ENCODE measurements at places on chromosomes 6 and 20.
A peak's percentile ranks its signal among the peaks of the same experiment; 100 is the strongest.

DNA sequence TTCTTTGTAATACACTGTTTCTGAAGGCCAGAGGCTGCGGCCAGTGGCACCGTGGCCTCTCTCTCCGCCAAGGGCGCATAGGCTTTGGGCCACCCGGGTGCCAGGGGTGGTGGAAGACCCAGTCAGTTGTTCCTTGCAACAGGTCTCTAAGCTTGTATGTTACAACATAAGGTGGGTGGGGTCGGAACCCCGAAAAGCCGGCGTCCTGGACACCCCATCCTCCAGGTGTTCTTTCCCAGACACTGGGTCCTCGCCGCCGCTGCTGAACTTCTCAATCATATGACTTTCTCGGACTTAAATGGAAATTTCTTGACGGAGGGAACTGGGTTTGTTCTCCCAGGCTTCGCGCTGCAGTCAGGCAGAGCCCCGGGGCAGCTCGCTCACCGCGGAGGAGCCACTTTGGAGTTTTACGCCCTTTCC lies 983 bp upstream of the KCNQ5 start:
- DNase-seq: no peak

- no peak for DNase-seq
Measured at GRCh38 chr6:140155451-140156126, 781.1 kb upstream of the CITED2 start.

- peak; percentile 54 for DNase-seq
Measured at GRCh38 chr20:17825960-17826843, 126.4 kb downstream of the BANF2 start.

GRCh38 chr6:30798494-30798893 lies 54.1 kb upstream of the IER3 start:
- no peak for DNase-seq

DNA sequence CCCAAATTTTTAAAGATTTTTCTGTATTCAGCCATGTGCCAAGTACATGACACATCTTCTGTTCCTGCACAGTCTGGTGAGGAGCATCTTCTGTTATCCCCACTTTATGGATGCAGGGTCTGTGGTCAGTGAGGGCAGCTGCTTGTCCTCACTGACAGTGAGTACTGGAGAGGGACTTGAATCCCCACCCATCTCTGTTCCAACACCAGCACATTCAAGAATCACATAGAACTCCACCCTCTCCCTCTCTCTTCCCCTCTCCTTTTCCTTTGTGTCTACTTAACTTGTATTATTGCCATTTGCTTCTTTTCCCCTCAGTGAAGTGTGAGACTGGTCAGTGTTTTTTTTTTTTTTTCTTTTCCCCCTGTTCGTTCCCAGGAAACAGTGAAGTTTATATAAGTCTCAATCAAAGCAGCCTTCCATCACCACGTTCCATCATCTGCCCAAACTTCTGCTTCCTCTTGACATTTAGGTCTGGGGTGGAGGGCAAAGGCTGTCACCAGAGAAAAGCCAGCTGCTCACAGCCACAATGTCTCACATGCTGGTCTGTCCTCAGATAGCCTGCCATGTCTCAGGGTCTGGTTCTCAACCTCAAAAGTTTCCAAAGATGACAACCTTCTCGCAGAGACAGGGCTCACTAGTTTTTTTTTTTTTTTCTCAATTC lies 110.0 kb upstream of the SSTR4 start:
- DNase-seq: no peak

GRCh38 chr6:52285177-52286068 lies 881 bp upstream of the MCM3 start:
- no peak for DNase-seq

- DNase-seq: peak; percentile 52
Measured at GRCh38 chr20:45798935-45799642, 7.3 kb downstream of the DNTTIP1 start.

- no peak for DNase-seq
Measured at GRCh38 chr6:39040080-39040673, 8.4 kb upstream of the GLP1R start.

DNA sequence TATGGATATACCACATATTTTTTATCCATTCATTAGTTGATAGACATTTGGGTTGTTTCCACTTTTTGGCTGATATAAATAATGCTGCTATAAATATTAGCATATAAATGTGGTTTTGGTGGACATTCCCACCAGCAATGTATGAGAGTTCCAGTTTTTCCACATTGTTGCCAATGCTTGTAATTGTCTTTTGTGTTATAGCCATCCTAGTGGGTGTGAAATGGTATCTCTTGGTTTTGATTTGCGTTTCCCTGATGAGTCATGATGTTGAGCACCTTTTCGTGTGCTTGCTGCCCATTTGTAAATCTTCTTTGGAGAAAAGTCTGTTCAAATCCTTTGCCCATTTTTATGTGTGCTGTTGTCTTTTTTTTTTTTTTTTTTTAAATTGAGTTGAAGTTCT lies 54.4 kb downstream of the DHX35 start:
- DNase-seq: no peak

DNA sequence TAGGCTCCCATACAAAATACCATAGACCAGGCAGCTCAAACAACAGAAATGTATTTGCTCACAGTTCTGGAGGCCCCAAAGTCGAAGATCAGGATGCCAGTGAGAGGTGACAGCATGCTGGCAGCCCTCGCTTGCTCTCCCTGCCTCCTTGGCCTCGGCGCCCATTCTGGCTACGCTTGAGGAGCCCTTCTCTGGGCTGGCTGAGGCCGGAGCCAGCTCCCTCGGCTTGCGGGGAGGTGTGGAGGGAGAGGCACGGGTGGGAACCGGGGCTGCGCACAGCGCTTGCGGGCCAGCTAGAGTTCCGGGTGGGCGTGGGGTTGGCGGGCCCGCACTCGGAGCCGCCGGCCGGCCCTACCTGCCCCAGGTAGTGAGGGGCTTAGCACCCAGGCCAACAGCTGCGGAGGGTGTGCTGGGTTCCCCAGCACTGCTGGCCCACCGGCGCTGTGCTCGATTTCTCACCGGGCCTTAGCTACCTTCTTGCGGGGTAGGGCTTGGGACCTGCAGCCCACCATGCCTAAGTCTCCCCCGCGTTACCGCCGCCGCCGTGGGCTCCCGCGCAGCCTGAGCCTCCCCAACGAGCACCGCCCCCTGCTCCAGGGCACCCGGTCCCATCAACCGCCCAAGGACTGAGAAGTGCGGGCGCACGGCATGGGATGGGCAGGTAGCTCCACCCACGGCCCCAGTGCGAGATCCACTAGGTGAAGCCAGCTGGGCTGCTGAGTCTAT lies 32.6 kb upstream of the SERPINB9 start:
- DNase-seq: no peak

GRCh38 chr20:50646483-50646996 lies 44.8 kb downstream of the RIPOR3 start:
- no peak for DNase-seq

- DNase-seq: no peak
Measured at GRCh38 chr6:159686703-159687102, 6.3 kb downstream of the SOD2 start.

- DNase-seq: no peak
Measured at GRCh38 chr20:32600681-32601237, 15.6 kb upstream of the NOL4L start.

DNA sequence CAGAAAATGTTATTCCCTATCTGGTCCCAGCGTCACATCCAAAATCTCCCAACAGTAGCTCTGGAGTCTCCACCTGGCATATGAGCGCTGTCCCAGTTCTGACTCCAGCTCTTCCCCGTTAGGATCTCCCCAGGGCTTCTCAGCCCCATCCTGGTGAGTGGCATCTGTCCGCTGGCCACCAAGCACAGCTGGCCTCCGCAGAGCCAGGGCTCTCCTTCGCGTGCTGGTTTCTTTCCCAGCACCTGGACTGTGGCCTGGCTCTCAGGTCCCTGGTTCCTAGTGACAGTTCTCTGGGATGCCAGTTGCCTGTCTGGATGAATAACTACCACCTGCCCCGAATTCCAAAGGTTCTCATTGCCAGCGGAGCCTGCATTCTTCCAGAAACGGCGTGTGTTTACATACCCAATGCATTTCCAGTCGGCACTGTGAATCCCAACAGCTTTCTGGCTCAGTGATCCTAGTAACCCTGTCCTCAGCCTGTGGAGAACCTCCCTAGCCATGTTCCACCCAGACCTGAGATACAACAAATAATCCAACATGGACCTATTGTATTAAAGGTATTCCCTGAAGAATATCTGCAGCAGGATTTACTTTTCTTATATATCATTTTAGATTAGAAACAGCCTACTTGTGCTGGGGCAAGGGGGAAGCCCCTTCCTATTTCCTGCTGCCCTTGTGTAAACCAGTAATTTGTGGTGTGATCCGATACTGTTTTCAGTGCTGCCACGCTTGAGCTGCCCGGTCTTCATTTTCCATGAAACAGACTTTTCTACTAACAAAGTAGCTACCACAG lies 69.9 kb upstream of the PDE10A start:
- no peak for DNase-seq

DNA sequence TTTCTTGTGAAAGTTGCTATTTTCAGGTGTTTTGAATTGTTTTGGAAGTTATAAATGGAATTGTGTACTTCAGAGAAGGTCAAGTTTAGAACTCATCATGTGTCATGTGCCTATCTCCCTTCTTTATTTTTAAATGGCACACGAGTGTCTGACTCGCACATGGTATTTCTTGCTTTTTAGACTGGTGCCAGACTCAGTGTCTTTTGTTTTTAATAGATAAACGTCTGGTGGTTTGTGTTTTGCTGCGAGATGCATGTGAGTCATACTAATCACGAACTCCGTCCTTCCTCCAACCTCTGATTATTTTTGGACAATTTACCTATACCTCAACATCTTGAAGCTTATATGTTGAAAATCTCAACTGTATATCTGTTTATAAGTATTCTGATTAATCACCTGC lies 292.1 kb downstream of the CDKAL1 start:
- DNase-seq: peak; percentile 56

GRCh38 chr6:125367036-125367782 lies 65.4 kb upstream of the HDDC2 start:
- DNase-seq: peak; percentile 48

DNA sequence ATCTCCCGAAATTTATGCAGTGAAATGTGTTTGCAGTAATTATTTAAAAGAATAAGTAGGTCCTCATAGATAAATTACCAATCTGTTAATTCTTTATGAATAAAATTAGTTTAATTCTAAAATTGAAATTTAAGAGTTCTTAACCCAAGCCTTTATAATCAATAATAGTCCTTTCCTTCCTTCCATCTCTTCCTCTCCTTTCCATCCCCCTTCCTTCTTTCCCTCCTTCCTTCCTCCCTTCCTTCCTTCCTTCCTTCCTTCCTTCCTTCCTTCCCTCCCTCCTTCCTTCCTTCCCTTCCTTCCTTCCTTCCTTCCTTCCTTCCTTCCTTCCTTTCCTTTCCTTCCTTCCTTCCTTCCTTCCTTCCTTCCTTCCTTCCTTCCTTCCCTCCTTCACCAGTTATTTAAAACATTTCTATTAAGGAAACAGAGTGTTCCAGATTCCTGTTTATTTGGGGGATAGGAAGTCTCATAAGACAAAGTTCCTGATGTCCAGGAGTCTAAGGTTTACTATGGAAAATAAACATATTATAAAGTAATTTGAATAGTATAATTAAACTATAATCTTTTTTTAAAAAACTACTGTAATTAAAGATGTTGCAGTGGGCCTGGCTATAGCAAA lies 285.3 kb upstream of the NOX3 start:
- DNase-seq: no peak

DNA sequence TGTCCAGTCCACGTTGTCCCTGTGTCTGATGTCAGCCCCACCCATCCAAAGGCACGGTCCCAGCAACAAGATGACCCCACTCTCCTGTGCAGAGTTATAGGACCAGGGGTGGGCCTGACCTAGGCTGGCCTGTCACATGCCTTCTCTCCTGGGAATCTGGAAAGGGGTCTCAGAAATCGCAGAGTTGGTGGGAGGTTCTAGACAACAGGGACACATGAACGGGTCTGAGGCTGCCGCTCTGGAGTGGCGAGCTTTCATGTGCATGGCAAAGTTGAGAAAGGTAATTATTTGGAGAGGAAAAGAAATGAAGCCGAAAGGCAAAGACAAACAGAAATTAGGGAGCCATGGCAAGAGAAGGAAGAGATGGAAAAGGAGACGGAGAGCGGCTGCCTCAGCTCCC lies 29.5 kb downstream of the BFSP1 start:
- DNase-seq: no peak

- DNase-seq: peak; percentile 78
Measured at GRCh38 chr20:17226410-17227218, at the start of gene PCSK2. Gene PCSK2, plus strand, starts transcription at chr20:17227040. Its CDS starts 266 bp downstream, at chr20:17227306.

DNA sequence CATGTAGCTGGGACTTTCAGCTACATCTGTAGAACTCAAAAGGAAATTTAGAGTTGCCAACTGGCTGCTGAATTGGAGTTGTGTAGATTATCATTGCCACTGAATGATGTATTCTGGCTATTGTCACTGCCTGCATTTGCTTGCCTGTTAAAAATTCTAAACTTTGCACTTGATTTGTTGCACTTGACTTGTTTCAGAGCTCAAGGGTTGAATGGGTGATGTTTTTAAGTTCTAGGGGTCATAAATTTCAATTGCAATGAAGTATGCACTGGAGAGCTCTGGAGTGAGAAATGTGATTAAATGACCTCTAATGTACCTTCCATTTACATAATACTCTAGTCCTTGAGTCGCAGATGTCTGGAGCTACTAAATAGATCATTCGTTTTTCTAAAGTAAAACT lies 102.4 kb downstream of the TNFRSF21 start:
- DNase-seq: no peak

- DNase-seq: peak; percentile 99
Measured at GRCh38 chr6:43702534-43703440, 15.2 kb upstream of the MRPS18A start.

DNA sequence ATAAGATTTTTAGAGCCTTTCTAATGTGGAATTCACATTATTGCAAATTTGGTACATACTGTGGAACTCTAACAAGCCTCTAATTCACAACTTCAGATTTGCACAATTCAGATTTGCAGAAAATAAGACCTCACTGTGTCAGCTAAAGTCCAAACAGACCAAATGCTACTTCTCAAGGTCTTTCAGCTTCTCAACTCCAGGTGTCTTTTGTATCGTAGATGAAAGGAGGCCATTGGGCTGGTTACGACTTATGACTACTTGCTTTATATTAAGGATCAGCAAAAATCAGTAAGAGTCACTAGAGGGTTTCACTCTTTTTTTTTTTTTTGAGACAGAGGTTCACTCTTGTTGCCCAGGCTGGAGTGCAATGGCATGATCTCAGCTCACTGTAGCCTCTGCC lies 37.8 kb downstream of the ZNF217 start:
- DNase-seq: no peak

- peak; percentile 90 for DNase-seq
Measured at GRCh38 chr6:118876814-118877213, 17.1 kb upstream of the ASF1A start.

GRCh38 chr6:118896339-118897136 lies 2.6 kb downstream of the ASF1A start:
- DNase-seq: peak; percentile 58

DNA sequence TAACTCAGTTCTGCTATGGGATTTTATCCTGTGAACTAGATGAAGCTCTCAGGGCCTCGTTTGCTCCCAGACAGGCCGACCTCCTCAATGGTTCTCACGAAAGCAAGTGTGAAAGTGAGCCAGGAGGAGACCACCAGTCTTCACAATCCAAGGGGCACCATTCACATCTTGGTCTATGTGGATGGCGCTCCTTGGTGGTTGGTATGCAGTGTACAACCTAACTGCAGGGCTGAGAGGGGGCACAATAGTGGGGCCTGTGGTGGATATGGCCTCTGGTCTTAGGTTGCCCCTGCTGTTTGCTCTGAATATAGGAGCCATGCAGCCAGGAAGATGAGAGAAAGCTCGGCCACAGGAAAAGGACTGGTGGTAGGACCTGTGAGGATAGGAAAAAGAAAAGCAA lies 24.7 kb downstream of the TRIM26 start:
- no peak for DNase-seq

- DNase-seq: no peak
Measured at GRCh38 chr20:13286607-13287006, 65.5 kb downstream of the ISM1 start.
